Activated CD4-positive, CD25-positive, alpha-beta regulatory T cell treated with anti-CD3 and anti-CD28 coated beads, Interleukin-2, amount 50 U/mL, for 16 hours (primary cell): ENCODE measurements at places on chromosomes 3 and 15.

DNA sequence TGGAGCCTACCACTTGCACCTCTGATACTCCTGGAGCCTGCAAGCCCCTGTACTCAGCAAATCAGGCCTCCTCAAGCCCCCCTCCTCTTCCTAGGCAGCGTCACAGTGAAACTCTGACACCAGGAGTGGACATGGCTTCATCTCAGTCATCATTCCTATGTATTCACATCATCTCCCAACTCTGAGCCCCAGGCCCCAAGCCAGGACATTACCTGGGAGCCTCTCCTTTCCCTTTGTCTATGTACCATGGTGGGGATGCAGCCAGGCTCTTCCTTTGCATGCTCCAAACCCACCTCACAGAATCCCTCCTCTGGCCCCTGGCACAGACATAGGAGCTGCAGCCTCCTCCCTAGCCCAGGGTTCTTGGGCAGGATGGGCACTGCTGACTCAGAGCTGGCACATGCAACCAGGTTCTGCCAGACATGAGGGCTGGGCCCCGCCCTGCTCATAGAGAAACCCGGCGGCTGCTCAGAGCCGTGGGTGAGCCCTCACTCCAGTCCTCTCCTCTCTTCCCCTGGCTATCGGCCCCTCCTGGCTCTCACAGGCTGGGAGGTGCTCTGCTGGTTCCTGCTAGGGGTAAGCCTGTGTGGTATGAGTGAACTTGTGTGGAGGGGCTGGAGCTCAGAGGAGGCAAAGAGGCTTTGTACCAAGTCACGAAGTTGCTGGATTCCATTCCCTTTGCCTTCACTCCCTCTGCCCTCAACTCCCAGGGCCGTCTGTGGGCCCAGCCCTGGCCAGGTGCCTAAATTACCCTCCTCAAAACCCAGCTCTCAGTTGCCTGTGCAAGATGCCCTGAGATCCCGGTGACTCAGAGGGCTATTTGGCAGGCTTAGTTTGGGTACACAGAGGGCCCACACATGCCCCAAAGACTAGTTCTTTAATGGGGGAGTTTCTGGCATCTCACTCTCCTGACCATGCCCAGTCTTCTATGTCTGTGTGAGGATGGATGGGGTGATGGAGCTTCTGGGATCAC, 1.9 kb upstream of the PLCD1 start:
- peak; percentile 13 for DNase-seq

GRCh38 chr3:98540346-98540745, 8.6 kb downstream of the GPR15 start:
- DNase-seq = no peak

GRCh38 chr3:85875589-85875988, 916.8 kb downstream of the CADM2 start:
- no peak for DNase-seq

DNA sequence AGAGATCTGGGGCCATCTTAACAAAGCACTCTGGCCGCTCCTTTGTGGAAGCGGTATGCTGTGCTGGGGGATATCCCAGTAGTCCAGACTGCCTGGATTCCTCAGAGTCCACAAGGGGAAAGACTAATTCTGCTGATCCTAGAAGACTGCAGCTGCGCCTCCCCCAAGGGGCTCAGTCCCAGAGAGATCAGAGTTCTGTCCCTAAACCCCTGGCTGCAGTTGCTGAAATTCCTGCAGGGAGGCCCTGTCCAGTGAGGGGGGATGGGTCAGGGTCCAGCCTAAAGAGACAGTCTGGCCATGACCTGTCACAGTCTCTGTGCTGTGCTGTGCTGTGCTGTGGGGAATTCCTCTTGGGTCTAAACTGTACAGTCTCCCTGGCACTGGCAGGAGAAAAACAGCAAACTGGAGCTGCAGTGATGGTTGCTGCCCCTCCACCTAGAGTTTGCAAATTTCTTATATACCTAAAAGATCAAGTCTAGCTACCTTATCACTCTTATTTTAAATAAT, 575.1 kb upstream of the UBE2E2 start:
- DNase-seq = no peak

DNA sequence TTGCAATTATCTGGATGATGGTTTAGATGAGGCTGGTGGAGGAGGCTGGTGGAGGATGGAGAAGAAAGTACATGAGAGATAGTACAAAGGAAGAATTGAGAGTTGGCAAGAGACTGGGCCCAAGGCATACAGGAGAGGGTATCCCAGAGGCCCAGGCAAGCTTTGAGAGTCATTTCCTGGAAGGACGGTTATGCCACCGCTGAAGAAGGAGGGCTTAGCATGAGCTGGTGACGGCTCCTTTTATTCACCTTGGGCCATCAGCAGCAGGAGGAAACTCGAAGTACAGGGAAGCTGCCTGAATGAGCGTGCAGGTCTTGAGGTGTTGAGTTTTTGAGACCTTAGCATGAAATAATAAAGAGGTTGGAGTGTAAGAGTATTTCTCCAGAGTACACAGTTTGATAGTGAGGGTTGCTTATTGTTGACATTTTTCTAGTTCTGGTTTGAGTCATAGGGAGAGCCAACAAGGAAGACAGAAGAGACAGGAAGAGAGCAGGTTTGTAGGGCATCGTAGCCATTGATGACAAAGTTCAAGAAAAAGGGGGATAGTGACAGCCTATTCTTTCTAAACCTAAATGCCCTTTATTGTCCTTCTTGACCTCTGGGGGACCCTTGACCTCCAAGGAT, 13.8 kb downstream of the THSD4 start:
- no peak for DNase-seq

GRCh38 chr15:90552929-90553211, 23.1 kb downstream of the CRTC3 start:
- DNase-seq = no peak

DNA sequence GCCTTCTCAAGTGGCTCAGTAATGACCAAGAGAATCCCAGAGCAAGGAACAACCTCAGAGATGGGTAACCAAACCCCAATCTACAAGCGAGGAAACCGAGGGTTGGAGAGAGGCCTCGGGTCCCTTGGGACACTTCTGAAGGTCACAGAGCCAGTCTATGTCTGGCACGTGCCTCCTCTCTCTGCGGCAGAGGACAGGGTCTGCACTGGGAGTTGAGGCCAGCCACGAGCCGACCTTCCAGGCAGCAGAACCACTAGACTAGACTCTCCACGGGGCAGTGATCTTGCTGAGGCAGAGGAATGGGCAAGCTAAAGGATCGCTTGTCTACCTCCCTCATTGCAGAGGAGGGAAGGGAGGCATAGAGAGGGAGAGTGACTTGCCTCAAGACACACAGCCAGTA, 100.6 kb upstream of the SMAD3 start:
- DNase-seq = no peak

DNA sequence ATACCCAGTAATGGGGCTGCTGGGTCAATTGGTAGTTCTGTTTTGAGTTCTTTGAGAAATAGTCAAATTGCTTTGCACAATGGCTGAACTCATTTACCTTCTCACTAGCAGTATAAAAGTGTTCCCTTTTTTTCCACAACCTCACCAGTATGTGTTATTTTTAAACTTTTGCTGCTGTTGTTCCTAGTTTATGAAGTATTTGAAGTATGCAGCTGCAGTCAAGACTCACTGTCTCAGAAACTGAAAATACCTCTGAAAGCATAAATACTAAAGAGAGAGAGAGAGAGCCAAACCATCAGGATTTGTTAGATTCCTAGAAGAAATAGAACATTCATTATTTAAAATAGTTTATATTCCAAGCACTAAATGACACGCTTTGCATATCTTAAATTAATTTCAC, 764.2 kb downstream of the NTRK3 start:
- no peak for DNase-seq

GRCh38 chr15:89912145-89912673, 543 bp downstream of the ARPIN start:
- DNase-seq = no peak

DNA sequence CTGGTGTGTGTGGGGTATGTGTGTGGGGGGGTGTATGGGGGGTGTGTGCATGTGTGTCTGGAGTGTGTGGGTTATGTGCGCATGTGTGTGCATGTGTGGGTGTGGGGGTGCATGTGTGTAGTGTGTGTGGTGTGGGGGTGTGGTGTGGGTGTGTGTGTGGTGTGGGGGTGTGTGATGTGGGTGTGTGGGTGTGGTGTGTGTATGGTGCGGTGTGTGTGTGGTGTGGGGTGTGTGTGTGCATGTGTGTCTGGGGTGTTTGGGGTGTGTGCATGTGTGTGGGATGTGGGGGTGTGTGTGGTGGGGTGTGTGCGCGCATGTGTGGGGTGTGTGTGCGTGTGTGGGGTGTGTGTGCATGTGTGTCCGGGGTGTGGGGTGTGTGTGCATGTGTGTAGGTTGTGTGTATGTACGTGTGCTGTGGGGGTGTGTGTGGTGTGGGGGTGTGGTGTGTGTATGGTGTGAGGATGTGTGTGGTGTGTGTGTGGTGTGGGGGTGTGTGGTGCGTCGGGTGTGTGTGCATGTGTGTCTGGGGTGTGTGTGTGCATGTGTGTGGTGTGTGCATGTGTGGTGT, 6.2 kb upstream of the OCA2 start:
- no peak for DNase-seq

DNA sequence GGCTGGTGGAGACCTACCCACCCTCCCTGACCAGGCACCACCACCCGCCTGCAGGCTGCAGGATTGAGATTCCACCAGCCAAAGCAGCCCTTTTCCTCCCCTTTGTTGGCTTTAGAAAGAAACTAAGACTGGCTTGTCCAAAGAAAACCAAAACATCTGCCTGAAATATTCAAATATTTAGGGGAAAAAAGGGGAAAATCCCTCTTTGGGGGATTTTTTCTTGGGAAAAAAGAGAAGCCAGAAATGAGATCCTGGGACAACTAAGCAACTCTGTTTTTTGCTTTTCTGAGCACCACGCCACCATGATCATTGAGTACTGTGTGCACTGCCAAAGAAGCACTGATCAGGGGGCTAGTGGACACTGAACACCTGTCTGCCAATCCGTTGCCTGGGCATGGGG, 2.6 kb downstream of the DCLK3 start:
- DNase-seq = no peak

GRCh38 chr3:149585401-149585726, 72.5 kb downstream of the WWTR1 start:
- no peak for DNase-seq

DNA sequence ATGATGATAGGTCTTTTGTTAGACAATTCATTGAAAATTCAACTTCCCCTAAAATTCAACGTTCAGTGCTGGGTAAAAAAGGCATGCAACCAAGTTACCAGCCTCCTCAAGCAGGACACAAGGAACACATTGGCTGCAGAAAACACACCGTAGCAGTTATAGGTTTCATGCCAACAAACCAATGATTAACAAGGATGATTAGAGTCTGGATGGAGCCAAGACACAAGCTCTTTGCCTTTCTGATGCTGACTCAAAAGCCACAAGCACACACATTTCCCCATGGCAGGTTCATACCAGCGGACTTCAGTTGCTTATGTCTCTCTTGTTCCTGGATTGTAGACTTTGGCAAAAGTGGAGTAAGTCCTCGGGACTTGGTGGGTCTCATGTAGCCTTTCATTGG, 105.8 kb downstream of the DHX30 start:
- no peak for DNase-seq

GRCh38 chr3:126912491-126913195, 70.3 kb upstream of the PLXNA1 start:
- DNase-seq = no peak

DNA sequence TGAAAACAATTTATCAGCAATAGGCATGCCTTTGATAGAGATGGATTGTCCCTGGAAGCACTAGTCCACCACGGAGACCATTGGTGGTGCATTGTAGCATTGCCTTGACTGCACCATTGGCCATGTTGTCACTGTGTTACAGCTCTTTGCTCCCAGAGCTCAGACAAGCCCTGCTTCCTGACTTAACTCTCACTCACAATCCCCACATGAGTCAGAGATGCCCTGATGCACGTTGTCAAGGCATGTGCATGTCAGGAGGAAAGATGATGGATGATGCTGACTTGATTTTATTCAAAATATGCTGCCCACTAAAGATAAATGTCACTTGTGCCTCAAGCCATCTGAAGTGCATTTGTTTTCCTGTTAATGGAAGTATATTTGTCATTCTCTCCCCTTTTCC, 266.1 kb downstream of the ARRDC4 start:
- DNase-seq = no peak

DNA sequence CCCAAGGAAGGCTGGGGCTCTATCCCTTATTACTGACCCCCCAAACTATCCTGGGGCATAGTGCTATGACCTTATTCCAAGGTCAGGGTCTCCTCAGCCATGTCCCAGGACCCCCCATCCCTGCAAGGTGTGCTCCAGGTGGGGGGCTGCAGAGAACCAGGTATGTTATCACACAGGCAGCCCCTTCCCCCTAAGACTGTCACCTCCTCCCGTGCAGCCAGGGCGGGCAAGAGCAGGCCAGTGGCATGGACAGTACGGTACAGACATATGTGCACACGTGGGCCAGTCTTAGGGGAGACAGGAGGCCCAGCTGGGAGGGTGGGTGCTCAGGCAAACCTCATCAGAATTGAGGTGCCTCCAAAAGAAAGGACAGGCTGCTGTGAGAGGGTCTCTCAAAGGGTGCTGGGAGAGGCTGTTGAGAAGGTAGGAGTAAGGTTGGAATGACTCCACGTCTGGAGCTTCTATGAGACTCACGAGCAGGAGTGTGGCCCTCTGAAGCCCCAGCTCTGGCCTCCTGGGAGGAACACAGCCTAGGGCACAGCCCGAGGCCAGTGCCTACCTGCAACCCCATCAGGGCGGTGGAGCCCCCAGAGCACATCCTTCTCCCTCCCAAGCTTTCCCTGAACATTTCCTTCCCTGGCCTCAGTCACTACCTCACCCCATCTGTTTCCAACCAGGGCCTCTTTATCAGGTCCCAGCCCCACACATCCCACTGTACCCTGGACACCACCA, 1.7 kb upstream of the COL7A1 start:
- no peak for DNase-seq

DNA sequence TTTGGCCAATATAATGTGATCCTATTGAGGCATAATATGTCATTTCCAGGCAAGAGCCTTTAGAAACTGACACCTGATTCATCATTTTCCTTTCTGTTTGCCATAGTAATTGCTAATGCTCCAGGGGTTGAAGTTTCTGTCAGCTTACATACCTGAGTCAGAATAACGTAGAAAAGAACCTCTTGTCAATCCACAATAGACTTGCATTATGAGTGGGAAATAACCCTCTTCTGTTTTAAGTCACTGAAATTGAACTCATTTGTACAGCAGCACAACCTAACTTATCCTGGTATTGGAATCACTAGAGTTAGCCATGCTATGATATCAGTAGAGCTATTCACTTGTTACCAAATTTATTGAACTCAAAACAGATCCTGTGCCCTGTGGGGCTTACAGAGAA, 101.7 kb upstream of the TP63 start:
- no peak for DNase-seq
